ENCODE measurements at places on chromosomes 3 and 15. TPM values are rescaled to one million over a fixed set of nuclear protein-coding genes. Genes with fewer than 3 reads are reported as not detected.

DNA sequence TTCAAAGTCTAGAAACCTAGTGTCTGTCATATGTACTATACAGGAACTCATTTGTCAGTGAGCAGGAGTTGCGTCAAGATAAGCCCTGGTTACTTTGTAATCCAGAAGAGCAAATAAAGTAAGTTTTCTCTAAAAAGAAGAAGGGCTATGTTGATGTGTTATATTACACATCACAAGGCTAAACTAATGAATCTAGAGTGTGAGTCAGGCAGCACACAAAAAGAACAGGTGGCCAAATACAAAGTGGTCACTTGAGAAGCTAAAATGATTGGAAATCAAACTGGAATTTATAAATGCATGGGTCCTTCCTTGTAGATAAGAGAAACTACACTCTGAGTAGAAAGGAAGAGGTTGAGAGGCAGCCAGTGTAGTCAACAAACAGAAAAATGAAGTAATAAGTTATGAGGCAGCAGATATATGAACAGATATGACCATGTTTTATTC, 771.6 kb downstream of the DIPK2A start:
- DNase-seq, result no peak

MRPS22 gene
- total RNA-seq, result 43.1 TPM

GRCh38 chr3:122927726-122928125, 99.8 kb downstream of the SEMA5B start:
- no peak for DNase-seq

PLSCR4 gene
- 1.1 TPM for total RNA-seq

DNA sequence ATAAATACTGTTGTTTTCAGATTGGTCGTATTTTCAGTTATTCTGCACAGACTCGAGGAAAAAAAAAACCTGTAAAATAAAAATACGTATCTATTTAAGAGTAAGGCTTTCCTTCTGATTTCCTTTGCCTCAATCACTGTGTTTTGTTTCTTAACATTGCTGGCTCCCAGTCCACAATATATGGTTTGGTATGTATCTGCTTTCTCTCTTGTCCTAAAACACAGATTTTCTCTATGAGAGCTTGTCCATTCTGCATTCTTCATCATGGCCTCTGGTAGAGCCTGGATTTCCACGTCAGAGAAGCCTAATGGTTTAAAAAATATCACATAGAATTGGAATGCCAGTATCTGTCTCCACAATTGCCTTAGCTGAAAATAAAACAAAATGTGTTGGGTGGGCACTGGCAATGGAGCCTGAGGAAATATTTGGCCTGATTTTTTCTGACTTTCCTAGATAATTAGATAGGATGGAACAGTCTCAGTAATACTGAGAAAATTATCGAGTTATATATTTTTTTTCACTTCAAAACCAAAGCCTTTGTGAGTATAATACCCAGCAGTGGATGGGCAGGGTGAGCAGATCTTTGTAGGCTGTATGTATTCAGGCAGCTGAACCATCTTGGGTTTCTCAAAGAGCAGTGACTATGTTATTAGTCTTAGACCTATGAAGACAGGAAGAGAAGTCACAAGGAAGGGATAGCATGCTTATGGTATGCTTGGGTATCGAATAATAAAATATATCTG, 1.9 kb downstream of the CD200 start:
- DNase-seq, result no peak

CADPS gene
- 5.4 TPM for total RNA-seq

- DNase-seq, result peak; percentile 71
These were observed 472.5 kb upstream of the SGO1 start for GRCh38 chr3:20658491-20658890.
